GM23338 (cell line): ENCODE measurements at places on chromosomes 7 and 10.
A peak's percentile ranks its signal among the peaks of the same experiment; 100 is the strongest.

DNA sequence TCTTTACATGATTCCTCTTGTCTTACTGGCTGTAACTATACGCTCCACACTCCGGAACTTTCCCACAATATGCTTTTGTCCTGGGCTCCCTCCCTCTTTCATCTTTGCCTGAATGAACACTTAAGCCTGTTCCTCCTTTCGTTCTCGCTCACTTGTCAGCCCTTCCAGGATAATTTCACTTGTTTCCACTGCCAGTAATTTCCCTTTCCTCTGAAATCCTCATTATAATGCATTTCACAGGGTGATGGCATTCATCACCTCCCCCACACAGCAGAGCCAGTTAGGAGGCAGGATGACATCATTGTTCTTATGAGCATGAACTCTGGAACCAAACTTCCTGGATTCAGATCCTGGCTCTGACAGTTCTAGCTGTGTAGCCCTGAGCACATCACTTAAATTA is 372.6 kb downstream of the GPR158 start:
- DNase-seq = peak; percentile 31

GRCh38 chr7:111146136-111146535 is 55.2 kb downstream of the LRRN3 start:
- DNase-seq = no peak

- peak; percentile 89 for DNase-seq
Observed at GRCh38 chr10:58967551-58968388, 208.7 kb upstream of the PHYHIPL start.

GRCh38 chr7:140732416-140732815 is 35.9 kb downstream of the NDUFB2 start:
- DNase-seq = peak; percentile 52

DNA sequence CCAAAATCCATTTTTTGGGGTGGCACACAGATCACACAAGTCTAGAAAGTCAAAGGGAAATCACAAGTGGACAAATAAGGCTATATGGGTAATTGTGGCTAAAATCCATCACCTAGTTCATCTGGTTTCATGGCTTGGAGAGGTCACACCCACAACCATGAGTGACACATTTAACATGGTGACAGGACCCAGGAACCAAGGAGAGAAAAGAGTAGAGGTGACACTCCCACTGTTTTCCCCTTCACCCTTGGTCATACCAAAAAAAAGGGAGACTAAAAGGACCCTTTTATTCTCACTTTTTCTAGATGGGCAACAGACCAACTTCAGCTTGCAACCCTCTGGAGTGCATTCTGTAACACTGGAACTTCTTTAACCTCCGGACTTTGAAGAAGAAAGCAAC is 46.2 kb upstream of the ZNF107 start:
- DNase-seq = peak; percentile 9

DNA sequence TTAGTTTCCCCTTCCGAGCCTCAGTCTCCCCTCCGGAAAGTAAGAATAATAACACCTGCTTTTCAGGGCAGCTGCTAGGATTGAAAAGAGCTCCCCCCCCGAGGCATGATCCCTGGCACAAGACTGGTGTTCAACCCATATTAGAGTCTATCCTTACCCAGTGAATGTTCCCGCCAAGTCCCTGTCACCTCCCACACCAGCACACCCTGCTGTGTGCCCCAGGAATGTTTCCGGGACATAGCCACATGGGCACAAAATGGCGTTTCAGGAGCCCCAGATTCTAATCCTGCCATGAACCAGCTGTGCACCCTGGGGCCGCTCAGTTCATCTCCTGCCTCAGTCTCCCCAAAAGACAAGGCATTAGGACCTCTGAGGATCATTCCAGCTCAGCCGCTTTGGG is 563 bp downstream of the MUC17 start:
- DNase-seq = no peak

- no peak for DNase-seq
Observed at GRCh38 chr10:13699216-13699615, 112.5 kb downstream of the PRPF18 start.

- DNase-seq = peak; percentile 38
Observed at GRCh38 chr7:151249034-151249731, 689 bp upstream of the SMARCD3 start.

DNA sequence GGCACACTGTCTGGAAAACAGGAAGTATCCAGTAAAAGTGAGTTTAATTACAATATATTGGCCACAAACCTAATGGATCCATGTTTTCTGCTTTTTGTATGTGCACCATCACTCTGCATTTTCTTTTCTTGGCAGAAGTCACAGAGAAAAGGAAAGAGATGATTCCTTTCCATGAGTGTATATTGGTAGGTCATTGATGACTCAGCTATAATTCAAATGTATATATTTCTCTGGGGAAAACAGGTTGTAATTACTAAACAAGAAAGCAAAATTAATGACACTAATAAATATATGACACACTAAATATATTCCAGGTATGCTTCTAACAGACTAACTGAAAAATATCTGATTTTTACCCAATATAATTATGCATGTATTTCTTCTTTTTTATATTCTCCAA is 105.9 kb upstream of the PCDH15 start:
- no peak for DNase-seq
